ENCODE measurements at places on chromosomes 16 and 17. TPM values are rescaled to one million over a fixed set of nuclear protein-coding genes. Genes with fewer than 3 reads are reported as not detected.

The SLFN13 gene
- 1.3 TPM for total RNA-seq

The MAP2K3 gene
- 5.3 TPM for total RNA-seq

The CREBBP gene
- total RNA-seq, result 7.4 TPM

The MT1A gene
- total RNA-seq, result not detected

The PRKCB gene
- total RNA-seq, result not detected

GRCh38 chr17:9577373-9577709 lies 899 bp downstream of the CFAP52 start:
- DNase-seq, result no peak

DNA sequence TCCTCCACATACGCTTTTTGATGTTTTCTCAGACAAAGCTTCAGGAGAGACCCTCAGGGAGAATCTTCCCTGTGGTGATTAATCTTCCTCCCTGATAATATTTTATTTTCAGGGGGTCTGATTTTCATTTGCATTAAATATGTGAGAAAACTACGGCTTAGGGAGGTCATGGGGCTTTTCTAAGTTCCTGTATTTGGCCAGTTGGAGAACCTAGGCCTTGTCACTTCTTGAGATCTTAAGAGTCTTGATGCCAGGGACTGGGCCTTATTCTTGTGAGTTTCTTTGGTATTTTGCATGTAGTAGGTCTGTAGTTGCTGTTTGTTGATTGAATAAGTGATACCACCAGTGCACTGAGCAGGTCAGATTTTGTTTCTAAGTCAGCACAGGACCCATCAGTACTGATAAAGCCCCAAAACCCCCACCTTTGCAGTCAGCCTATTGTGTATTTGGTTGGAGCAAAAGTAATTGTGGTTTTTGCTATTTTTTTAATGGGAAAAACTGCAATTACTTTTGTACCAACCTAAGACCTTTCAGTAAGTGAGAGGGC lies 130.1 kb downstream of the PRKCA start:
- no peak for DNase-seq

- no peak for DNase-seq
Measured at GRCh38 chr17:32174889-32175288, 32.6 kb downstream of the RHOT1 start.

DNA sequence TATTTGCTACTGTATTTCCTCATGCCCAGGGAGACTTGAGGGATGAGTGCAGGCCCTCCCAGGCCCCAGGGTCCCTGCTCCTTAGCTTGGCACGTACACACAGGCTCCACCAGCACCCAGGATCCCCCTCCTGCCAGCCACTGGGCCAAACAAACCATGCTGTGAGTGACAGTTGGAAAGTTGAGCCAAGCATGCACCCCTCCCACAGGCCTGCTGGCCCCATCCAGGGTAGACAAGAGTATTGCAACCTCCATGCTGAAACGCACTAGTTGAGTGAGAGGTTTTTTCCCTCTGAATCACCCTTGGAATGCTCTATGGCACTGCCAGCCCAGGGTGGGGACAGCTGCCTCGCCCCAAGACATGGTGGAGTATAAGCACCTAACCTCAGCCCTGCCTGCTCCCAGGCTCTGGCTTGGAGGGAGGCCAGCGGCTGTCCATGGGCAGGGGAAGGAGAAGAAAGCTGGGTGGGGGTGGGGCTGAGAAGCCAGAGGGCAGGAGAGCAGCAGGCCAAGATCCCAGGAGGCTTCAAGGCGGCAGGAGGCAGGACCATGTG lies 49.6 kb downstream of the PITPNM3 start:
- DNase-seq, result peak; percentile 84

DNA sequence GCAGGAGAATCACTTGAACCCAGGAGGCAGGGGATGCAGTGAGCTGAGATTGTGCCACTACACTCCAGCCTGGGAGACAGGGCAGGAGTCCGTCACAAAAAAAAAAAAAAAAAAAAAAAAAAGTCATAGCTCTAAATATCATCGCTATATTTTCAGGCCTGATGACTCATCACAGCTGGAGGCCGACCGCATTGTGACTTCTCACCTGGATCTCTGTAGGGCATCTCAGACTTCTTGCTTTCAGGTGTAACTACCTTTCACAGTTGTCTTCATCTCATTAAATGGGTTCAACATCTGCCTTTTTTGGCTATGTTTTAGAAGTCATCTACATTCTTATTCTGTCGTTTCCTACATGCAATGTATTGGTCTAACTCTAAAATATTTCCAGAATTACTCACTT lies 353.1 kb upstream of the MON1B start:
- no peak for DNase-seq

GRCh38 chr17:57132663-57133062 lies 47.6 kb downstream of the AKAP1 start:
- no peak for DNase-seq

DNA sequence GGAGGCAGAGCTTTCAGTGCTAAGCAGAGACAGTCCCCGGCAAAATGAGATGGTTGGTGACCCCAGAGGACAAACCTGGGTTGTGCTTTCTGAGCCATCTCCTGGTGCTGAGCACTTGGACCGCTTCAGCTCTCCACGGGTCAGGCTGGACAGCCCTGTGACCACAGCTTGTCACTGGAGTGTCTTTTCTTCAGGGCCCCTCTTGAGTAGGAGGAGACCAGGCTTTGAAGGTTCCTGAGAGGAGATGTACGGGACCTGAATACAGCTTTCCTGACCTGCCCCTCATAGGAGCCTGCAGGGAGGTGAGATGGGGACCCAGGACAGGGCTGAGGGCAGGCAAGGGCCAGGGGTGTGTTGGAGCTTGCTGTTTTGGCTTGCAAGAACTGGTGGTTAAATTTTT lies 17.8 kb upstream of the ADGRG1 start:
- DNase-seq, result no peak

GRCh38 chr16:78689028-78689427 lies 589.6 kb downstream of the WWOX start:
- no peak for DNase-seq
